Activated effector memory CD4-positive, alpha-beta T cell treated with anti-CD3 and anti-CD28 coated beads, Interleukin-2, amount 50 U/mL, for 16 hours (primary cell): ENCODE measurements at places on chromosomes 6 and 20.

- DNase-seq: no peak
These were observed 24.5 kb downstream of the CALHM6 start for GRCh38 chr6:116485559-116486184.

GRCh38 chr20:57148263-57148662 lies 118.2 kb downstream of the BMP7 start:
- no peak for DNase-seq

DNA sequence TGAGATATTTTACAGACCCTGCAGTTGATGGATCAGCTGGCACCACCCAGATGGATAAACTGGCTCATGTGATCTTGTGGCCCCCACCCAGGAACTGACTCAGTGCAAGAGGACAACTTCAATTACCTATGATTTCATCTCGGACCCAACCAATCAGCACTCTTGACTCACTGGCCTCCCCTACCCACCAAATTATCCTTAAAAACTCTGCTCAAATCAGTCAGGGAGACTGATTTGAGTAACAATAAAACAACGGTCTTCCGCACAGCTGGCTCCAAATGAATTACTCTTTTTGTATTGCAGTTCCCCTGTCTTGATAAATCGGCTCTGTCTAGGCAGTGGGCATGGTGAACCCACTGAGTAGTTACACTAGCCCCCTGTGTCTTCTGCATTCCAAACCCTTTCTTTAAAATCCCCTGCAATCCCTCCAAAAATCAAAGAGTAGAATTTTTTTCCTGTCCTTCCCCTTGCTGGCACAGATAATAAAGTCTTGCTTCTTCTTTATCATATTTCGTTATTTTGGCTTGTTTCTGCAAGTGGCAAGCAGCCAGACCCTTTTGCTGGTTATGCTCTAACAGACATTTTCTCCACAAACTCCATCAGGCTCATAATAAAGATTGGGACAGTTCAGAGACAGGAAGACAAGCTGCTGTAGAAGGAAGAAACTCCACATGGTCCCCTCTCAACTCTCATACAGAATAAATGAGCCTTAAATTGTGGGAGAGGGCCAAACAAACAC lies 48.3 kb downstream of the OR2B6 start:
- DNase-seq: no peak

DNA sequence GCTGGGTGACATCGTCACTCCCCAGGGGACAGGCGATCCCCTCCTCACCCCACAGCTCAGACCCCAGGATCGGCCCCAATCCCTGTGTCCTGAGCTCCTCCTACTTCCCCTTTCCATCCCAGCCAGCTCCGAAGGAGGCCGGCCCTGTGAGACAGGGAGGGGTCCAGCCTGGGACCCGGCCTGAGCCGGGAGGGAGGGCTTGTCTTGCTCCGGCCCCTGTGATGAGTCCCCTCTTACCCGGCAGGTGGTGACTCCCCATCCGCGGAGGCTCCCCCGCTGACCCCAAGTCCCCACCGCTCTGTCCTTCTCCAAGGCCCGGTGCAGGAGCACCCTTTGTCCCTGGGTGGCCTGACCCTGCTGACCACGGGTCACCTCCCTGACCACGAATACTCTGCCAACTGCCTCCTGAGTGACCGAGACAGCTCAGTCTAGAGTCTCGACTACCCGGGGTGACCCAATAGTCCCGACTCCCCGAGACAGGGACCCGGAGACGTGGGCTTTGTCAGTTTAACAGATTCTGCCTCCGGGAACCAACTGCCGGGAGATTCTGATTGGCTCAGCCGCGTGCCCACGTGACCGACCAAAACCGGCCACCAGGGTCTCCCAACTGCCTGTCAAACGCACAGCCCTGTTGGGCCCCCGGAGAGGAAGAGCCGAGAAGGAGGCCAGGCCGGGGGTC lies 187.4 kb upstream of the PROKR2 start:
- no peak for DNase-seq

DNA sequence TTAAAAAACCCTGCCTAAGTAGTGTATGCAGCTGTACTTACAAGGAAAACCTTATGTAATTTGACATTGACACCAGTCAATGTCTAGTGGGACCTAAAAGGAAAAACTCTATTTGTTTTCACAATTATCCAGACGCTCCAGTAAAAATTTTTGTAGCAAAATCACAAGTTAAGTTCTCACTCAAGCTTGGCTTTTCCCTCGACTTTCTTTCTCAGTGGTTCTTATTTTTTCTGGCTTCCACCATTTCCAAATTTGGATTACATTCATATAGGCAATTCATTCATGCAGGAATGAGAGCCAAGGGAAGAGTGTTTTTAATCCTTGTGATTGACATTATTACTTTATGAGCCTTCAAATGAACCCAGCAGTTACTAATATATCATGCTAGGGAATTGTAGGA lies 66.0 kb upstream of the ADGRG6 start:
- DNase-seq: no peak

DNA sequence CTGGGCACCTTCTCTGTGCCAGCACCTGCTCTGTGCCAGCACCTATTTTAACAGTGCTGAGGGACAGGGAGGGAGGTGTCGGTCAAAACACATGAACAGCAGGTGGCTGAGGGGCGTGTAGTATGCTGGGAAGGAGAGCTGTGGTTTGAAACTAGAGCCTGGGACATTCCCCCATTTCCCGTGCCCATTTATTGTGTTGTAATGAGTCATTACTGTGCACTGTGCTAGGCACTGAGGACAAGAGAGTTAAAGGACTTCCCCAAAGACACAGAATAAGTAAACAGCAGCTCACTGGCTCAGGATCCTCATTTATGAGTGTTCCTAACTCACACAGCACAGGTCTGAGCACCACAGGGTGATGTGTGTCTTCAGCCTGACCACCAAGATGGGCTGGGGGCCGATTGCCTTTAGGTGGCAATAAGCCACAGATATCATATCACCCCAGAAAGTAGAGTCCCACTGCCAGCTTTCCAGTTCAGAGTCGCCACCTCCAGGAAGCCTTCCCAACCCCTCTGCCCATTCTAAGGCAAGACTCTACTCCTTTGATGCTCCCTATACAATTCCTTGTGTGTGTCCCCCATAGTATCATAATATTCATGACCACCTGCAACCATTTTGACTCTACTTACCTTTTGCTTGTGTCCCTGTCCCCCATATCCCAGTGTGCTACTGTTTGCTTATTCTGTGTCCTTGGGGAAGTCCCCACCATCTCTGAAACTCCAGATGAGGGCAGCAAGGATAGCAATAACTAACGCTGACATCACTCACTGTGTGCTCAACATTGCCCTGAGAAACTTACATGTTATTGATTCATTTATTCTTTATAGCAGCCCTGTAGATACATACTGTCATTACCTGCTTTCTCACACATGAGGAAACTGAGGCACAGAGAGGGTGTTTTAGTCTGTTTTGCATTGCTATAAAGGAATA lies 87.3 kb downstream of the TOX2 start:
- DNase-seq: no peak

GRCh38 chr20:47217482-47218446 lies 138.7 kb downstream of the ZMYND8 start:
- DNase-seq: no peak
